Transverse colon (tissue), 4 donors: ENCODE measurements at places on chromosomes 4 and X. TPM values are rescaled to one million over a fixed set of nuclear protein-coding genes. Genes with fewer than 3 reads are reported as not detected.
A peak's percentile ranks its signal among the peaks of the same experiment; 100 is the strongest.

DNA sequence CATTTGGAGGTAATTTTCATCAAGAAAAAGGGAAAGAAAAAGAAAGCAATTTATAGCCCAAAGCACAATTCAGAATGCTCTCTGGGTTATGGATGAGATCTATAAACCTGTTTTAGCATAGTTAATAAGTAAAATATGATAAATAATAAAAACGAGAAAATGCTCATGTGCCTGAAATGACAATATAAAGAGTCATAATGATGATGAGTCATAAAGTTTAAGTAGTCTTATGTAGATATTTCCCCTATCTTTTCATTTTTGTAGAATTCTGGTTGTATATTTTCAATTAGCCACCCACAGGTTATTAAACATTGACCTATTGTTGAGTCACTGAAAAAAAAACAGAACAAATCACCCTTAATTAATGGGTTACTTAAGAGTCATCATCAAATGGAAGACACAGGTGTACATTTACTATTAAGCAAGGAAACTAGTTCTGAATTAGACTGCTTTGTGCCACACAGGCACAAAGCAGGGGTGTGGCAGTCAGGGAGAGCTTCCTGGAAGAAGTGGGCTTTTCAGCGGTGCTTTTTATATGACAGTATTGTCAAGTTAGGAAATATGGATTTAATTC is 29.3 kb downstream of the BEND4 start:
- H3K4me3 ChIP-seq = no peak overlapping the region
- no peaks in the 10 kb centered on the region for H3K27me3 ChIP-seq
- no peaks in the 10 kb centered on the region for H3K36me3 ChIP-seq
- H3K4me1 ChIP-seq = no peaks in the 10 kb centered on the region
- no peak overlapping the region for H3K27ac ChIP-seq

DNA sequence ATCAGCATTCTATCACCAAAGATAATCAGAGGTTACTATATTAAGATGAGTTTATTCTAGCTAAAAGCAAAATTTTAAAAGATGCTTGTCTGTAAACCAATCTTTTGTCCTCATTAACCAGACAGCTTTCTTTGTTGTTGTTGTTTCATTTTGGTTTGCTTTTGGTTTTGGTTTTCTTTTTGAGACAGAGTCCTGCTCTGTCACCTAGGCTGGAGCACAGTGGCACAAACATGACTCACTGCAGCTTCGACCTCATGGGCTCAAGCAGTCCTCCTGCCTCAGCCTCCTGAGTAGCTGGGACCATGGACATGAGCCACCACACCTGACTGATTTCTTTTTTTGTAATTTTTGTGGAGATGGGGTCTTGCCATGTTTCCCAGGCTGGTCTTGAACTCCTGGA is 102.9 kb downstream of the COX18 start:
- DNase-seq = no peak
- H3K4me3 ChIP-seq = no peak overlapping the region
- no peaks in the 10 kb centered on the region for H3K4me1 ChIP-seq
- no peaks in the 10 kb centered on the region for H3K27me3 ChIP-seq

DNA sequence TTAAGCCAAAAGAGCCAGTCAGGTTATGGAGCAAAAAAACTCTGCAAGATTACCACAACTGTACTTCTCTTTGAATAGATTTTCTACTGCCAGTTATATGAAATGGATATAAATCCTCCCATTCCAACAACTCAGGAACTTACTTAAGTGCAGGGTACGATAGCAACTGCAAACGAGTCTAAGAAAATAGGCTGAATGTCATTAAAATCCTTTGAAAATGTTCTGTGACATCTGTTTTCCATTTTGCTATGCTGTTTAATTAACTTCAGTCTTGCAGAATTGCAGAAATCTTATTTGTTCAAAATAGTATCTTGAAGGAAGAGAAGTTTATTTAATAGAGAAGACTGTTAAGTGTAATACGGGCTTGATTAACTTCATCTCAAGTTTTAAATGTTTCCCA is 243.8 kb downstream of the PALLD start:
- no peak for DNase-seq
- no peaks in the 10 kb centered on the region for H3K36me3 ChIP-seq
- peaks cover 3% of the 10 kb centered on the region for H3K4me1 ChIP-seq

DNA sequence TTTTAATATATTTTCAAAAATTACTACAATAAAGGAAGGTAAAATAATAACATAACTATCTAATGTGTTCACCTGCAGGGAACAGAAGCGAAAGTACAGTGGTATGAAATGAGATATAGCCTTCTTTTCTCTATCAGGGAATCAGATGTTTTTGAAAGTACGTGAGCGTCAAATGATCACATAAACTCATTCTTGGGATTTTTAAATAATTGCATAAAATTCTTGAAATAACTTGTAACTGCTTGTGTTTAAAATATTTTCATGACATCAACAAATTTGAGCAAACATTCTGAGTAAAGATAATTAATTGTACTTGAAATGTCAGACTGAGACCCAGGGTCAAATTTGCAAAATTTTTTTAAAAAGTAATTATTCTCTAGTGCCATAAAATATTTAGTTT is 193.5 kb upstream of the NEIL3 start:
- DNase-seq = no peak
- H3K27me3 ChIP-seq = no peaks in the 10 kb centered on the region
- no peaks in the 10 kb centered on the region for H3K4me1 ChIP-seq
- H3K27ac ChIP-seq = no peak overlapping the region
- H3K36me3 ChIP-seq = no peaks in the 10 kb centered on the region

DNA sequence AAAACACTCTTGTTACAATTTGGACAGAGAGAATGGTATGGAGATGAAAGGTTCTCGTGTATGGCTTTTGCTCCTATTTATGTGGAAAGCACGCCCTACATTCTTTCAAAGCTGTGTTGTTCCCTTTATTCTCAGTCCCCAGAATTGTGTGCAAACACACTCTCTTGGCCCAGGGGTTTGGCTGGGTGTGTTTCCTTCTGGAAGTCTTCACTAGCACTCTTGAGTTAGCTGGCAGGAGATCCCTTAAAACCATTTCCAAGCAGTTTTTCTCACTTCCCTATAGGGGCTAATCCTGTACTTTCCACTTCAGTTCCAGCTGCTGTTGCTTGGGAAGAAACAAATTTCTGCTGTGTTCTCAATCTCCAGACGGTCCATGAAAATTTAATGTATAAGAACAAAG is 35.1 kb downstream of the FHL1 start:
- no peaks in the 10 kb centered on the region for H3K27me3 ChIP-seq
- no peak for DNase-seq
- peak overlapping the region; percentile 81 for H3K27ac ChIP-seq

- H3K27ac ChIP-seq = no peak overlapping the region
- no peak for DNase-seq
- H3K27me3 ChIP-seq = no peaks in the 10 kb centered on the region
- no peaks in the 10 kb centered on the region for H3K4me1 ChIP-seq
- no peak overlapping the region for H3K4me3 ChIP-seq
Measured at GRCh38 chrX:149476513-149476912, 28.6 kb downstream of the IDS start.

- H3K4me1 ChIP-seq = no peaks in the 10 kb centered on the region
- H3K36me3 ChIP-seq = no peaks in the 10 kb centered on the region
- H3K27me3 ChIP-seq = no peaks in the 10 kb centered on the region
- no peak overlapping the region for H3K4me3 ChIP-seq
- DNase-seq = no peak
- no peak overlapping the region for H3K27ac ChIP-seq
Measured at GRCh38 chr4:98862371-98862770, 66.6 kb downstream of the EIF4E start.

TMEM185A gene
- total RNA-seq = 19.4 TPM

GRCh38 chrX:1904663-1905218 is 289.9 kb downstream of the ASMT start:
- H3K27me3 ChIP-seq = no peaks in the 10 kb centered on the region
- H3K4me3 ChIP-seq = no peak overlapping the region

GRCh38 chr4:132540268-132540667 is 608.8 kb upstream of the PCDH10 start:
- no peak overlapping the region for H3K27ac ChIP-seq
- DNase-seq = no peak
- no peaks in the 10 kb centered on the region for H3K27me3 ChIP-seq

CWH43 gene
- 13.5 TPM for total RNA-seq

DNA sequence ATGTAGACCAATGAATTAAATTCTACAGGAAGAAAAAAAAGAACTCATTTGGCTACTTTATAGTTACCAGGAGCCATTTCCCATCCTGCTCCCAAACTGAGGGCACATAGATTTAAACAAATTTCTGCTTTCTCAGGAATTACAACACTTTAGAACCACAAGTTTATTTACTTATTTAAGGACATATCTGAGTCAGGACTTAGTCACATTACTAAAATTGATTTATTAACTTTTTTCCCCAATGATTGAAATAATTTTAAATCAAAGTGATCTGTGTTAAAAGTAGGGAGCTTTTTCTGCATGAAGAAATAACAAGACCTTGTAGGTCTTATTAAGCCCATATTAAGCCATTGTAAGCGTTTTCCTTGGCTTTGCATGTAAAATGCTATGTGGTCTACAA is 291.0 kb upstream of the HAND2 start:
- DNase-seq = no peak
- no peak overlapping the region for H3K4me3 ChIP-seq
- H3K27ac ChIP-seq = no peak overlapping the region

GRCh38 chr4:165569031-165569430 is 190.2 kb downstream of the CPE start:
- H3K4me3 ChIP-seq = no peak overlapping the region
- H3K36me3 ChIP-seq = no peaks in the 10 kb centered on the region
- no peaks in the 10 kb centered on the region for H3K27me3 ChIP-seq
- no peak overlapping the region for H3K27ac ChIP-seq
- no peak for DNase-seq

- DNase-seq = no peak
- peaks cover 50% of the 10 kb centered on the region for H3K27me3 ChIP-seq
- no peak within 1 kb of the TSS for H3K27ac ChIP-seq
- H3K4me3 ChIP-seq = no peak within 1 kb of the TSS
- no peaks in the 10 kb centered on the region for H3K36me3 ChIP-seq
- H3K4me1 ChIP-seq = no peaks in the 10 kb centered on the region
Measured at GRCh38 chrX:48835524-48836329, at the start of gene PCSK1N. Gene PCSK1N (minus strand): TSS chrX:48835610. CDS start chrX:48835532, 78 bp downstream.

SSX4 gene
- not detected for total RNA-seq

DNA sequence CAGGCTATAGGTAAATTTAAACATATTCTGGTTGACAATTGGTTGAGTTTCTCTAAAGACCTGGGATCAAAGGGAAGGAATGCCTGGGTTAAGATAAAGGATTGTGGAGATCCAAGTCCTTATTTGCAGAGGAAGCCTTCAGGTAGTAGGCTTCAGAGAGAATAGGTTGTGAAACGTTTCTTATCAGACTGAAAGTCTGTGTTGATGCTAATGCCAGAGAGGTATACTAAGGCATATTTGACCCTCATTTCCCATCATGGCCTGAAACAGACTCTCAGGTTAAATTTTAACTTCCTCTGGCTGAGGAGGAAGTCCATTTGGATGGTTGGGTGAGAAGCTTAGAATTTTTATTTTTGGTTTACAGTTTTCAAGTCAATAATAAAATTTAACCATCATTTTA is 48.1 kb downstream of the UGT2A2 start:
- H3K36me3 ChIP-seq = no peaks in the 10 kb centered on the region
- DNase-seq = no peak
- no peak overlapping the region for H3K27ac ChIP-seq
- no peak overlapping the region for H3K4me3 ChIP-seq
- H3K27me3 ChIP-seq = no peaks in the 10 kb centered on the region

NCBP2L gene
- not detected for total RNA-seq
